ENCODE measurements at places on chromosomes 12 and 14.

GRCh38 chr12:73274976-73275375 lies 1002.8 kb downstream of the TRHDE start:
- DNase-seq = no peak

DNA sequence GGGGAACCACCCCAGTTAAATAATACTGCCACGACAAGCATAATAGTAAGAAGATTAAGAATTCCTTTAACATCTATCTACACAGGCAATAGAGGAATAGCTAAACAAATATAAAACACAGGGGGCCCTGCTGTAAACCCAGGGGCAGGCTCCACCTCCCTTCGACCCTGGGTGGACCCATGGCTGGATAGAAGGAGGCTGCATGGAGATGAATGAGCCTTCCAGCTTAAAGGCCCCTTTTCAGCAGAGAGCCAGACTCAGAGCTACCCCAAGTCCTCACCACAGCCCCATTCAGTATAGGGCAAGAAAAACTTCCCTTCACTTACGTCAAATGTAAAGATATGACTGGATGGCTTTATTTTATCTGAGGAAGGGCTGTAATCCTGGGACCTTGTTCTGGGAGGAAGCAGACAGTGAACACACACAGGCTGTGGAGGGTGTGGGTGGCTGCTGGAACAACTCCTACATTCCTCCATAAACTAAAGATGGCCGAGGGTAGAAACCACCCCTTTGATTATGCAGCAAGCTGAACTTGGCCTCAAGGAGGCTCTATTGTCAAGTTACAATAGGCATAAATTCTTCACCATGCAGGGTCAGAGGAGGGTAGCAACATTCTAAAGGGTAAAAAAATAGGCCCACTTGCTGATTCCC lies 30.4 kb downstream of the NUAK1 start:
- DNase-seq = no peak

- DNase-seq = no peak
Observed at GRCh38 chr12:115882936-115883335, 394.6 kb downstream of the MED13L start.

- DNase-seq = no peak
Observed at GRCh38 chr14:95504135-95505029, 12.1 kb downstream of the SYNE3 start.

- no peak for DNase-seq
Observed at GRCh38 chr14:90755661-90756304, 60.4 kb downstream of the TTC7B start.

- DNase-seq = no peak
Observed at GRCh38 chr12:120214626-120215356, 13.9 kb upstream of the RPLP0 start.

GRCh38 chr14:26663506-26663905 lies 65.7 kb upstream of the NOVA1 start:
- no peak for DNase-seq

DNA sequence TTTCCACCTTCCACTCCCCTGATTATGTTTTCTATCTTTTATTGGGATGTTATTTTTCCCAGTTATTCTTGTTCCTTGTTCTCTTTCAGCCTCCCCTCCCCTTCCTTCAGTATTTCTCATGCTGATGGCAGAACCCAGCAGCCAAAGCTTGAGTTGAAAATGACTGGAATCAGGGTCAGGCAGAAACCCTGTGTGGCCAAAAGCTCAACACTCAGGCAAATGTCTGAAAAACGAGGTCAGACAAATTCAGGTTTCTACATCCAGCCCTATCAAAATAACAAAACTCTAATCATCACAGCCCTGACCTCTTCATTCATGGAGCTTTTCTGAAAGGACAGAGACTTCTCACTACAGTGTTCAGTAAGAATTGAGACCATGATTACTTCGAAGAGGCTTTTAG lies 134.6 kb downstream of the PTPRR start:
- DNase-seq = no peak

DNA sequence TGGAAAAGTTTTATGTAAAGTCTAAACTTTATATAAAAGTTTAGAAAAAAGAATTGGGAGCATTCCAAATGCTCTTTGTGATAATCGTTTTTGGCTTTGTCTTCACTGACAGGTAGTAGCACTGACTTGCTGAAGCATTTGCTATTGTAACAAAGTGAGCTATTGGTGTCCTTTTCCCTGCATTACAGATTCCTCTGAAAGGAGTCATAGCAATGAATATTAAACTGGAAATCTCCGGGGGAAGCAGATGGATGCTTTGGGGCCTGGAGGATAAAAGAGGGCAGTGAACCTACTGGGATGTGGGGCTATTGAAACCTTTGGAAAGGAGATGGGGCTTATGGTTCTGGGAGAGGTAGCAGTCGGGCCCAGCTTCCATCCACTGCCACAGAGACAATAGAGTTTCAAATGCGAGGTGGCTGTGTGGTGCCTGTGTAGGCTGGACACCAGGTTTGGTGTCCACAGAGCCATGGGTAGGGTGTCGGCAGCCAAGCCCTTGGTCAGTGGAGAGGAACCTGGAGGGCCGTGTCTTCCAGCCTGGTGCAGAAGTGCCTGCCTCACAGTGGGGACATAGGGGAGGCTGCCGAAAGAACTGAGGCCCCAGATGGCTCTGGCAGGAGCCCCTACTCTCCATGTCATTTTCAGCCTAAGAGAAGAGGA lies 10.1 kb downstream of the GSG1 start:
- DNase-seq = no peak

DNA sequence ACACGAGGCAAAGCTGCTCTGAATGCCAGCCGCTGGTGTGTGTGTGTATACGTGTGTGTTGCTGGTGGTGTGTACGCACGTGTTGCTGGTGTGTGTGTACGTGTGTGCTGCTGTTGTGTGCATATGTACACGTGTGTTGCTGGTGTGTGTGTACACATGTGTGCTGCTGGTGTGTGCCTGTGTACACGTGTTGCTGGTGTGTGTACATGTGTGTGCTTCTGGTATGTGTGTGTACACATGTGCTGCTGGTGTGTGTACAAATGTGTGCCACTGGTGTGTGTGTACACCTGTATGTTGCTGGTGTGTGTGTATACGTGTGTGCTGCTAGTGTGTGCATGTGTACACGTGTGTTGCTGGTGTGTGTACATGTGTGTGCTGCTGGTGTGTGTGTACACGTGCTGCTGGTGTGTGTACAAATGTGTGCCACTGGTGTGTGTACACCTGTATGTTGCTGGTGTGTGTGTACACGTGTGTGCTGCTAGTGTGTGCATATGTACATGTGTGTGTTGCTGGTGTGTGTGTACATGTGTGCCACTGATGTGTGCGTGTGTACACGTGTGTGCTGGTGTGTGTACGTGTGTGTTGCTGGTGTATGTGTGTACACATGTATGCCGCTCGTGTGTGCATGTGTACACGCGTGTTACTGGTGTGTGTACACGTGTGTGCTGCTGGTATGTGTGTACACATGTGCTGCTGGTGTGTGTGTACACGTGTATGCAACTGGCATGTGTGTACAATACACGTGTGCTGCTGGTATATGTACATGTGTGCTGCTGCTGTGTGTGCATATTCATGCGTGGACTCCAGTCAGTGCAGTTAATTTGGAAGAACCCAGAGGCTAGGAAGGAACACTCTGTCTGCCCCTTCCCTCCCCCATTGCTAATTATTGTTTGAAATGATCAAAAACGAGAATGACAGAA lies 47.2 kb downstream of the CACNA2D4 start:
- DNase-seq = no peak

- no peak for DNase-seq
Observed at GRCh38 chr14:22977684-22978486, 4.5 kb downstream of the AJUBA start.

- no peak for DNase-seq
Observed at GRCh38 chr12:26122061-26122680, 2.7 kb downstream of the BHLHE41 start.

DNA sequence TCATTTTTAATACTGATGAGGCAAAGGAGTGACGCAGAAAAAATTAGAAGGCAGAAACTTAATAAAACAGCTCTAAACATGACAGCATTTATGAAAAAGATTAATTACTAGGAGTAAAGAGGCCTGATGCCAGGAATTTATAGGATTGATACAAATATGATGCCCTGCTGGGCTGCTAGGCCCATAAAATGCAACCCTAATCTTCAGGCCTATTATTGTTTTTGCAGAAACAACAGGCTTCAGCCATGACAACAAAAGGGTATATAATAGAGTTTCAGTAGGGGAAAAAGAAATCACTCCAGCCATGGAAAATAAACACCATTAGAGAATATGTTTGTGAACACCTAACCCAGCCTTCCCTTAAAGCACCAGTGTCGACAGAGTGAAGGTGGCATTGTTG lies 50.6 kb downstream of the OTX2 start:
- DNase-seq = no peak

DNA sequence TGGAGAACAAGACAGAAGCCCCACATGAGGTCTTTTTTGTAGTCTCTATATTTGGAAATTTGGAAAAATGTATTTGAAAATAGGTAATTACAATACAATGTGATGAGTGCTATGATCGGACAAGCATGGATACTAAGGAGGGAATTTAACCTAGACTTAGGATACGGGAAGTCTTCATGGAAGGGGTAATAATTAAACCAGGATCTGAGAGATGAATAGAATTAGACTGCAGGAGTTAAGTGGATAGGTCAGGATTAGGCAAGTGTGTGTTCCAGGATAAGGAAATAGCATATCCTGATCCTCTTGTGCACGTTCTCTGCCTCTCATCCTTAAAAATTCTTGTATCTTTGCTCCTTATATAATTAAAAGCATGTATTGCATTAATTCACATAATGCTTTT lies 223.3 kb upstream of the PRICKLE1 start:
- DNase-seq = no peak

- DNase-seq = no peak
Observed at GRCh38 chr12:130929363-130929762, 24.3 kb upstream of the ADGRD1 start.

DNA sequence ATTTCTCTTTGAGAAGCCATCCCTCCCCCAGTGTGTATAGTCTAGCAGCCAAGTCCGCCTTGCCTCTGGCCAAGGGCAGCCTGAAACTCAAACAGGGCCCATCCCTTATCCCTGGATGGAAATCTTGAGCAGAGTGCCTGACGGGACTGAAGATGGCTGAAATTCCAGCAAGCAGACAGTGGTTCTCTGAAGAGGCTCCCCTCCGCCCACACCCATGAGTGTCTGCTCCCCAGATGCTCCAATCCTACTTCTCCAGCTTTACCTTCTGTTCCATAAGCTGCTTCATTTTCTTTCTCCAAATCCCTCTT lies 396.2 kb downstream of the NUAK1 start:
- DNase-seq = no peak

DNA sequence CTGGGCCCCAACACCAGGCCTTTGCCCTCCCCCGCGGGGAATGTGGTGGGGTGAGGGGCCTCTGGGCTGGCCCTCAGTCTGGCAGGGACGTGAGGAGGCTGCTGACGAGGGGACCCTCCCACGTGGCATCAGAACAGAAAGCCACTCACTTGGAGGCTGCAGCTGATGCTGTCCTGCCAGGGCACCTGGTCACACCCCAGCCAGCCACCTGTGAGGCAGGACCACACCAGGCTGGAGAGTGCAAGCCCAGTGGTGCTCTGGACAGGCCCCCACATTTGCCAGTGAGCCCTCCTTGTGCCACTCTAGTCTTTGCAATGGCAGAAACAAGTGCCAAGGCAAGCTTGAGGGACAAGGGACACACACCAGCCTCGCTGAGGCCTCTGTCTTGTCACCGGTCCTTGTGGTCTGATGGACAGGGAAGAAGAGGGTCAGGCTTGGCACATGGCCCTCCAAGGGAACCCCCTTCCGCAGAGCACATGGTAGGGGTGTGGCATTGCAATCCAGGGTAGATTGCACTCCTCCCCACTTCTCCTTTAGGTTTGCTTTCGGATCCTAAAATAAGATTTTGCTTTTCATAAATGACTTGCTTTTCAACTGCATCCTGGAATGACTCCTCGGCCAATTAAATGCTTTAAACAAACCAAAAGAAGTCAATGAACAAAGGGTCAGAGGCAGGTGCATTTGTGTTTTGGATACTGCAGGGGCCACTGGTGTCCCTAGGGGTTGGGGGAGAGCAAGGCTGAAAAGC lies 53.7 kb downstream of the CCDC88C start:
- no peak for DNase-seq

DNA sequence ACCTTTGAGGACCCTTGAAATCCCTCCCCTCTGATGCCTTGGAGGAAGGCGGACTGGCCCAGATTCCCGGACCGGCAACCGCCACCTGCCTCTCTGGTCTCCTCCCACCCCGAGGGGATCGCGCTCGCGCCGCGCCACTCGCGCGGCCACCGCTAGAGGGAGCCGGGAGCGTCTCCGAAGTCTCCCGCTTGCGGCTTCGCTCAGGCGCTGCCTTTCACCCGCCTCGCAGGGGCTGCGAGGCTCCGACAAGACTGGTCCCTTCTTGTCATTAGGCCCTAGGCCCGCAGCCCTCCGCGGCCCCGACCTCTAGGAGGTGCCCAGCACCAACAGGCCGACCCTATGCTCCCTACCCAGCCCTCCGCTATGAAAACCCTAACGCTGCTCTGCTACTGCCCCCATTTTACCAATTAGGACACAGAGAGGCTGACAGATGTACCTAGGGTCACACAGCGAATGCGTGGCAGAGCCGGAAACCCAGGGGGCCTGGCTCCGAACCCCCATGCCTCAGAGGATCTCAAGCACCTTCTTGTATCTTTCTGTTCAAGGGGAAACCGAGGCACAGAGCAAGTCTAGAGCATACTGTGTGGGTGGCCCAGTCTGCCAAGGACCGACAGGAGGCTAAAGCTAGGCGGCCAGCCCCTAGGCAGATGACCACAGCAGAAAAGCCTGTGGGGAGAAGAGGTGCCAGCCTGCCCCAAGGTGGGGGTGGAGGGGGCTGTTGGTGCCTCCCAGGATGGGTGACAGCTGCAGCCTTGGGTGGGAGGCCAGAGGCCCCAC lies 21.4 kb upstream of the VSX2 start:
- peak; percentile 48 for DNase-seq

- no peak for DNase-seq
Observed at GRCh38 chr14:64891839-64892375, 12.2 kb upstream of the SPTB start.

GRCh38 chr12:46831335-46832129 lies 5.7 kb upstream of the SLC38A4 start:
- no peak for DNase-seq

- no peak for DNase-seq
Observed at GRCh38 chr12:56833780-56834179, 70.7 kb downstream of the HSD17B6 start.

DNA sequence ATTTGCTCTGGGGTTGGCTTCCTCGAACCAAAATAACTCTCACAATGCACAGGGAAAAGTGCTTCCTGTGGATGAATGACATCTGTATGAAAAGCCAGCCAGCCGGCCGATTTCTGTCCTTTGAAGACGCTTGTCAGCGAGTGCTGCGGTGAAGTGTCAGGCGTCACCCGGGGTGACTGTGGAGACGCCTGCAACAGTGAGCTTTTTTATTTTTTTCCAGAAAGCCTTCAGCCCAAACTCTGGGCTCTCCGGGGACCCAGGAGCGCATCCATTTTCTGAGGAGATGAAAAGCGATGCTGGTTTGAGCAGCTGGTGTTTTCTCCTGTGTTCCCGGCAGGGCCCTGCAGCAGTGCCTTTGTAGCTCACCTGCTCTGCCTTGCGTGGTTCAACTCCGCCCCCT lies 147.9 kb upstream of the MYL2 start:
- DNase-seq = no peak

- peak; percentile 2 for DNase-seq
Observed at GRCh38 chr14:70808416-70809224, 693 bp downstream of the MAP3K9 start.

GRCh38 chr12:112303004-112303403 lies 79.2 kb downstream of the HECTD4 start:
- DNase-seq = peak; percentile 4

- DNase-seq = no peak
Observed at GRCh38 chr12:78559416-78559815, 305.2 kb upstream of the SYT1 start.

GRCh38 chr12:54704202-54704601 lies 56.0 kb upstream of the DCD start:
- DNase-seq = no peak

- DNase-seq = no peak
Observed at GRCh38 chr14:50362764-50363713, 33.6 kb downstream of the CDKL1 start.
